ENCODE measurements at places on chromosomes 6 and 20.

DNA sequence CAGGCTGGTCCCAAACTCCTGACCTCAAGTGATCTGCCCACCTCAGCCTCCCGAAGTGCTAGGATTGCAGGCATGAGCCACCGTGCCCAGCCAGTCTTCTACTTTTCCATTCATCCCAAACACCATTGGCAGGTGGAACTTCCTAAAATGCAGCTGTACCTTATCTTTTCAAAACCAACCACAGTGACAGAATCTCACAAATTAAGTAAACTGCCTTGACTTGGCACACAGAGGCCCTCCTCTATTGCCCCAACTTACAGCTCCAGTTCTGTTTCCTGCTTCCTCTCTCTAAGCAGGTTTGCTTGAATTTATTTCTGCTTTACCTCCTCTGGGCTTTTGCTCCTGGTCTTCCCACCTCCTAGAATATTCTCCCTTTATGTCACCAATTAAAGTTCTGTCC is 7.6 kb downstream of the MYB start:
- DNase-seq, result no peak

DNA sequence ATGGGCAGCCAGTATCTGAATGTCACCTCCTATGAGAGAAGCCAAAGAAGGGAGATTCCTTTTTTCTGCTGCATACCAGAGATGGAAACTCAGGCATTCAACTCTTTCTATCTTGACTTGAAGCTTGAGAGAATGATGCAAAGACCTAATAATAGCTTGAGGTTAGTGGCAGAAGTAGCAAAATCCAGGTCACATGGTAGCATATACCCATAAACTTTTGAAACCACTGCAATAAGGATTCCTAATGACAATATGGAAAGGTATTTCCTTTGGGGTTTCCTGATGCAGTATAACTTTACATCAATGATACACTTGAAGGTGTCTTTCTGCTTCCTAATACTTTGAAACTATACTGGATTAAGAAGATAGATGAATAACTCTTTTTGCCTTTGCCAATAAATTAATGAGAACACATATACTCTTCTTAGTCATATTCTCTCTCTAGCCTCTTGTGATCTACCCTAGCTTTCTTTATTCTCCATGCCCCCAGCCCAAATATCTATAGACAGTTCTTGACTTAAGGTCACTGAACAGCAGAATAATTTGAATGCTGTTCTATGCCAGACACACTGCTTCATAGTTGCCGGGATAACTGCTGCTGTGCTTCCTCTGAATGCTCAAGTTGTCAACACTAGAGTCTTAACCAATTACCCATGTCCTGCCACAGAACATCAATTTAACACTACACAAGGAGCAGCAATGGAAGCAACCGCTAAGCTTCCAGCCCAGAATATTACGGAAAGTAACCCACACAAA is 155.5 kb upstream of the SIM1 start:
- no peak for DNase-seq

DNA sequence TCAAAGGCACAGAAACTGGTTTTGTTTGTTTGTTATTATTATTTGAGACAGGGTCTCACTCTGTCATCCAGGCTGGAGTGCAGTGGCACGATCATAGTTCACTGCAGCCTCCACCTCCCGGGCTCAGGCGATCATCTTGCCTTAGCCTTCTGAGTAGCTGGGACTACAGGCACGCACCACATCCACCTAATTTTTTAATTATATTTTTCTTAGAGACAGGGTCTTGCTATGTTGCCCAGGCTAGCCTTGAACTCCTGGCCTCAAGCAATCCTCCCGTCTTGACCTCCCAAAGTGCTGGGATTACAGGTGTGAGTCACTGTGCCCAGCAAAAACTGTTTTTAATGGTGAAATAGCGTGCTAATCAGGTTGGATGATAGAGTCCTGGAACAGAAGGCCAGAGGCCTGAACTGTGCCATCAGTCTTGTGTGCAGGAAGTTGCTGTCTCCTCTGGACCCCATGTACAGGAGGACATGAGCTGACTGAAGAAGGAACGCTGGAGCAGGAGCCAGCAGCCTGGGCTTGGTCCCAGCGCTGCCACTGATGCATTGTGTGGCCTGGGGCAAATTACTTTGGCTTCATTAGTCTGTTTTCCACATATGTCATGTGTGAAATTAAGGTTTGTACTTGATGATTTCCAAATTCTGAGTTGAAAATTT is 4.9 kb downstream of the TM9SF4 start:
- no peak for DNase-seq

- no peak for DNase-seq
Measured at GRCh38 chr20:31751126-31751525, 12.0 kb downstream of the TPX2 start.

- peak; percentile 84 for DNase-seq
Measured at GRCh38 chr20:47360297-47361056, 4.0 kb upstream of the ZMYND8 start.

- DNase-seq, result peak; percentile 45
Measured at GRCh38 chr6:36340618-36341454, 4.1 kb upstream of the BNIP5 start.

DNA sequence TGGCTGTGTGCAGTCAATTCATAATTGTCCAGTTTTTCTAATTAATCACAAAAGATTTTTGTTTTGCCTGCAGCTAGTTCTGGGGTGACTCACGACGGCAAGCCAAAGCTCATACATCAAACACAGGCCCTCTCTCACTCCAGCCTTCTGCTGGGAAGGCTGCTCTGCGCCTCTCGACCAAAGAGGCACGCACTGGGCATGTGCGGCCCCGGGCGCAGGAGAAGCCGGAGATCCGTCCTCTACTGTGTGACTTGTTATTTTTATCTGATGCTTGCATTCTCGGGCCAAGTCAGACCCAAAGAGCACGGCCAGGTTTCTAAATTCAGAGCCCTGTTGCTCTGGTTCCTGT is 98.5 kb downstream of the TFAP2A start:
- no peak for DNase-seq

DNA sequence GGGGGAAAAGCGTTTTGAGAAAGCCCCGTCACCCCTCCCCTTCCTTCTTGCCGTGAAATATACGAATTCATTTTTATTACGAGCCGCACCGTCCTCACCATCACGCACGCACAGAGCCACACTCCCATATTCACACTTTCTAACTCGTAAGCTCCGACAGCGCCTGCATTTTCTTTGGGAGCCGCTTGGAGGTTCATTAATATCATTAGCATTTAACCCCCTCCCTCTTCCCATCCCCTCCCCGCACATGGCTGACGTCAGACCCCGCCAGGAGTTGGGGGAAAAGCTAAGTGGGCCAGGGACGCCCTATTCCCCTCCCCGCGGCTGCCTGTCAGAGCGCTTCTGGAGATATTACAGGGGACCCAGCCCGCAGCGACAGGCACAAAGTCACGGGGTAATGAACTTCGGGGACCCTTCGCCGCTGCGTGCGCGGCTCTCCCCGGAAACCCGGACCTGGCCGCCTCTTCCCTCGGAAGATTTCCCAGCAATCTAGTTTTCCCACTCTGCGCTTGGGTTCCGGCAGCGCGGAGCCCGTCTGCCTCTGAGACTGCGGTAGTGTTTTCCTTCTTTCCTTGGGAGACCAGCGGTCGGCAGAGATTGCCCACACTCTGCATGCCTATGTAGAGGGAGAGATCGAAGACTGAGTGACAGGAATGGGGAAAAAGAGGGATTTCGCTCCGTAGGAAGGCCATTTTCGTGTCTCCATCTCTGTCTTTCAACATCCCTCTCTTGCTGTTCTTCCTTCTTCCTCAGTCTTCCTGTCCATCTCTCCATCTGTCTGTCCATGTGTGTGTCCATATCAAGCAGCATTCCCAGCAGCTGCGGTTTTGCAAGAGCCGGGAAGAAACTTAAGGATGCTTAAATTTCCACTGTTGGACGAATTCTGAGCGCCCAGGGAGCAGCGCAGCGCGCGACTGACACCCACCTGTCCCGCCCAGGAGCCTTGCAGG is at the start of gene NR2E1:
Gene NR2E1, plus strand, starts transcription at position 309 of the 950 bp plus-strand sequence. CDS start 744 bp downstream, outside the sequence.
- no peak for DNase-seq

DNA sequence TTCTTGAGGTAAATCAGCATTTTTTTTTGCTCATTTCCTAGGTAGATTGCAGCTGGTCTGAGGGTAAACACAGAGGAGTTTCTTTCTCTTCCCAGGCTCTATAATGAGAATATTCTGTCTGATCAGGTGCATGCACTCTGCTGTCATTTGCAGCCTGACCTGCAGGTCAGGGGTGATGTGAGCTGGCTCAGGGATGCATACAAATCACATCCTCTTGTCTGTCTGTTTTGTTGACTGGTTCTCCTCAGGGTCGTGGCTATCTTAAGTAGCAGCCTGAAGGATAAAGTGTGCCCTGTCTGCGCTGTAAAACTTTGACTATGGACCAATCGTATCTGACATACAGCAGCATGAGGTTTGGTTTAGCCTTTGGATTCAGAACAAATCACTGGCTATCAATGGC is 183.4 kb upstream of the POU3F2 start:
- no peak for DNase-seq

DNA sequence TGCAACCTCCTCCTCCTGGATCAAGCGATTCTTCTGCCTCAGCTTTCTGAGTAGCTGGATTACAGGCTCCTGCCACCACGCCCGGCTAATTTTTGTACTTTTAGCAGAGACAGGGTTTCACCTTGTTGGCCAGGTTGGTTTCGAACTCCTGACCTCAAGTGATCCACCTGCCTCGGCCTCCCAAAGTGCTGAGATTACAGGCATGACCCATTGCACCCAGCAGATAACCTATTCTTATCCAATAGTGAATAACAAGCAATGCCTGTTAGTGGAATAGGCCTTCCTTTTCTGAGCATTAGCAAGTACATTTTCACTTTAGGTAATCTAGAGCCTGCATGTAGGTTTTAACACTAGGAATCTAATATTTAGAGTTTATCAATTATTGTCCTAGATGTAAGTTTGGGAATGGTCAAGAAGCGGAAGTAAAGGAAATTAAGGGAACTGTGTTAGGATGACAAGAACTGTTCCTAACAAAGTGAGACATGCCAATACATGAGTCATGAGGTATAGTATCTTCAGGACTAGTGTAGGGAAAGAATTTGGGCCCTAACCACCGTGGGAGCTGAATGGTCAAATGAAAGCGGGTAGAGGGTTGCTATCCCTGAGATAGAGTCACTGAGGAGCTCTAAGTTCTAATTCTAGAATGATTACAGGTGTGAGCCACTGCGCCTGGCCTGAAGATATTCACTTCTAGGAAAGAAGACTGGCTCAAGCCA is 15.0 kb downstream of the BLTP3A start:
- no peak for DNase-seq

DNA sequence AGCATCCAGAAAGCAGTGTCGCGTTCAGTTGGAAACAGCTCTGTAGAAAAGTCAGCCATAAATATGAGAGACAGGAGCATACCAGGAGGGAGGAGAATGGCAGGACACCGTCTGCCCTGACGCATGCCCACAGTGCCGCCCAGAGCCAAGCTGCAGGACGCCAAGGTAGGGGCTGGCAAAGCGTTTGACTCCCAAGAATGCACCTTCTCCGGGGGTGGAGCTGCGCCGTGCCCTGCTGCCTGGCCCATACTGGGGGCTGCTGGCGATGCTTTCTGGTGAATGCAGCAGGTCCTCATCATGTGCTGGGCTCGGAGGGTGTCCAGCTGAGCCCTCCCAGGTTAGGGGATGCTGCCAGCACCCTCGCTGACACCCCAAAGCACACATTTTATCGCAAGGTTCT is 349.8 kb downstream of the CDH4 start:
- no peak for DNase-seq

- DNase-seq, result no peak
Measured at GRCh38 chr20:61634376-61635145, 382.5 kb downstream of the CDH4 start.

DNA sequence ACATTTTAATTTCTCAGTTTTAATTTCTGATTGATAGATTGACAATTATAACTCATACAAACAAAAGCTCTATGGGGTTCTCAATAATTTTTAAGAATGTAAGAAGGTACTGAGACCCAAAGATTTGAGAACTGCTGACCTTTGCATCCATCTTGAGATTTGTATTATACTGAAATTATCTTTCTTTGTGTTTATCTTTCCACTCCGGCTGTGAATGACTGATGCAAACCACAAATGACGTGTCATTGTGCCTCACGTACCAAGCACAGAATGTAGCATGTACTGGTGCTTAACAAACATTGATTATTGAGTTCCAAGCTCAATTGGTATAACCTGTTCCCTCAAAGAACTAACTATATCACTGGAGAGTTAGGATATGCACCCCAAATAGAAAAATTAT is 152.1 kb upstream of the SMLR1 start:
- no peak for DNase-seq

DNA sequence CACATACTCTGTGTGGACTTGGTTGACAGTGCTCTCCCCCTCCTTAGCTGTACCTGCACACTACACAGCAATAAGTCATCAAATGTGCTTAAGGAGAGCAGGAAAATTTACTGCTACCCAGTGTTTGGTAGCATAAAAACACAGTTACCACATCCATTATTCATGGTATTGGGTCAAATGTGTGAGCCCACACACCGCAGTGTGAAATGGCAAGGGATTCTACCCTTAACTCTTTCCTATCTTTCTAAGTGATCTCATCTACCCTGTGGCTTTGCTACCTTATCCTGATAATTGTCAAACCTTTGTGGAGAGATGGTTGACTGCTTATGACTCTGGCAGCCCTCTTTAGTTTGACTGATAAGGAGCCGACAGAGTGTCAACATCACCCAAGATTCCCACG is 47.6 kb downstream of the STX11 start:
- no peak for DNase-seq

GRCh38 chr6:144248476-144249301 is 36.4 kb upstream of the UTRN start:
- DNase-seq, result no peak

GRCh38 chr20:56574531-56575142 is 41.6 kb downstream of the FAM209B start:
- no peak for DNase-seq

DNA sequence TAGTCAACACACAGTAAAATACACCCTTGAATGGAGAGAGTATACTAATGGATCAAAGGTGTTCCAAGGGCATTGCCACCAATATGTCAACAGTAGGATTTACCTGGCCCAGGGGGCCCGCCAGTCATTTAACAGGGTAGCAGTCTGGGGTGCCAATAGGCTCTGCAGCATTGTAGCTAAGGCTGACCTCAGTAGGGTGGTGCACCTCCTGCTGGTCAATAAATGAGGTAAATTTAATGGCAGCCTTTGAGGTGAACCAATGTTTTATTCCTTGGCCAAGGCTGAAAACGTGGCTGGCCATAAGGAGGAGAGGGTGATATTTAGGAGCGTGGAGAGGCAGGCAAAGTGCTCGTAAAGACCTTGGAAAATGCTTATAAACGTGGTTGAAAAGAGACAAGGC is 147.2 kb downstream of the RPS12 start:
- DNase-seq, result no peak

DNA sequence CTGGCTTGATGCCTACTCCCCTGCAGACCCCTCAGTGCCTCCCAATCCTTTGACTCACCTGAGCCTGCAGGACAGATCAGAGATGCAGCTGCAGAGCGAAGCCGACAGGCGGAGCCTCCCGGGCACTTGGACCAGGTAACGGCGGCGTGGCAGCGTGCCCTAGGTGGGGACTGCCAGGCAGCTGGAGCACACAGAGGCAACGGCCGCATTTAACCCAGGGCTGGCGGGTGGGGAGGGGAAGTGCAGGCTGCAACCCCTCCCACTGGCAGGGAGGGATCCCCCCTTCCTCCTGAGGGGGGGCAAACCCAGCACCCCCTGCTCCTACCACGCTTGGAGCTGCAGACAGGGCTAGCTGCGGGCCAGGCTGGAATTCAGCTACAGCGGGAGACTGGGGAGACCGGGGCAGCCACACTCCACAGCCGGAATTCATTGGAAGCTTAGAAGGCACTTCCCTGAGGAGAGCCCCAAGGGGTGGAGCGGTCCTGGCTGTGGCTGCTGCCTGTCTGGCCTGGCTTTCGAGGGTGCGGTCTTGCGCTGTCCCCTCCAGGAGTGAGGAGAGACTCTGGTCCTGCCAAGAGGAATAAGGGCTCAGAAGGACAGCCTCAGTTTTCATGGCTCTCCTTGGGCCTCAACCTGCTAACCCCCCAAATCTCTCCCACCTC is at the start of gene MATN4:
Gene MATN4, minus strand, starts transcription at position 183 of the 662 bp plus-strand sequence. CDS start 2,717 bp downstream, outside the sequence.
- no peak for DNase-seq
